Nucleus accumbens (tissue), 56 donors: ENCODE measurements at places on chromosomes 6 and 20.

GRCh38 chr6:49327005-49327404 lies 136.0 kb downstream of the MMUT start:
- no peak for DNase-seq

DNA sequence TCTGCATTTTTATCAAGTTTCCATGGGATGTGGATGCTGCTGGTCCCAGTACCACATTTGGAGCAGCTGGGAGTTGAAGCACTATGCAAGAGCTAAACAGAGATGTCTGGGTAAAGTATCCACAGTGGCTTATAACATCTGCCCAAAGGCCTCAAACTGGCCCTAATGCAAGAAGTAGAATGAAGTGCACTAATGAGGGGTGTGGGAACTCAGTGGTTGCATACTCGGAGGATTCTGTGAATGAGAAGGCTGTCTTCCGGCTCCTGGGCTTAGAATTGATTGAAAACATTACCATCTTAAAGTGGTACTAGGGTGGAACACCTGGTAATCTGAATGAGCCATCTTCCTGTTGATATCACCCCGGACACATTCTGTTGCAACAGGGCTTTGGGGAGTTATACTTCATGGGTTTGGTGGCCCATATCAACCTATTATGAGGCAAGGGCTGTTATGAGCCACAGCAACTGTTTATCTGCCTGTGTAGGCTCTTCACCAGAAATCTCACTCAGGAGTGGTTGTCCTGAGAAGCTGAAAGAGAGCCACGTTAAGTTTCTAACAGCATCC lies 54.7 kb upstream of the SNRPB2 start:
- no peak for DNase-seq

- DNase-seq, result no peak
Measured at GRCh38 chr20:2820896-2821869, 5.0 kb downstream of the TMEM239 start.

DNA sequence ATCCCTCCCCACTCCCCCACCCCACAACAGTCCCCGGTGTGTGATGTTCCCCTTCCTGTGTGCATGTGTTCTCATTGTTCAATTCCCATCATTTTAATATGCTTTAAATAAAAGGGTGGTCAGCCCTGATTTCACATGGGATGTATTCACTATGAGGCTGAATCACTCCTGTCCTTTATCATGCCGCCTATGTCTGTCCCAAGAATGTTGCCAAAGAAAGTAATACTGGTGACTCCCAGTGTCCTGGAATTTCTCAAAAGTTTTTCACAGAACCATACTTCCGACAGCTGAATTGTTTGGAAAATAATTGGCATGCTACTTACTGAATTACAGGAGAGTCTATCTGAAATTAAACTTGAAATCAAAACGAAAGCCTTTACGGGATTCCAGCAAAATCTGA lies 217.7 kb downstream of the HAO1 start:
- DNase-seq, result no peak

DNA sequence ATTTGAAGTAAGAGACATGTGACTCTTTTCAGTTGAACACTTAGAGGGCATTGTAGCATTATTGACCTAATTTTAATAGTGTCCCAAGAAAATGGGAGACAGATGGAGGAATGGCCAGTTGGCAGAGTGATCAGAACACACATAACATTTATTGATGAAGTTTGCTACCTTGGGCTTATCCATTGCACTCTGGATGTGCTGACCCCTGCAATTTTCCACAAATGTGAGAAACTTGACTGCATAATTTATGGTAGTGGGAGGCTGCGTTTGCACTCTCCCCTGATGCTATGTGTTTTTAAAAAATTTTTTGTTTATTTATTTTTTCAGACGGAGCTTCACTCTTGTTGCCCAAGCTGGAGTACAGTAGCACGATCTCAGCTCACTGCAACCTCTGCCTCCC lies 95.9 kb downstream of the ZFAND3 start:
- DNase-seq, result no peak

DNA sequence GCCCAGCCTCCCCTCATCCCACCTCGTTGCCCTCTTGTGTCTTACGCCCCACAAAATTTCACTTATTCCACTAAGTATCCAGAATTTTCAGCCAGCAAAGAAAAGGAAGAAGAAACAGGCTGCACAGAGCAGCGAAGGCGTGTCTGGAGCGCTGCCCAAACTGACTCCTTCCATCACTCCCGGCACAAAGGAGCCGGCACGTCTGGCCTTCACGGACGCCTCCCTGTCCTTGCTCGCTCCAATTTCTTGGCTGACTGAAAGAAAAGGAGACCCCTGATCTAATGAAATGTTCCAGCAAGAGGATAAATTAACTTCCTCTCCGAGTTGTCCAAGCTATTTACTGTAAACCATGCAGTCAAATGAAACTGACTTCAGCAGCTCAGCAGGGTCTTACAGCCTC lies 152.3 kb upstream of the CDH4 start:
- DNase-seq, result no peak

- DNase-seq, result no peak
Measured at GRCh38 chr6:41561416-41561815, 15.2 kb downstream of the FOXP4 start.

DNA sequence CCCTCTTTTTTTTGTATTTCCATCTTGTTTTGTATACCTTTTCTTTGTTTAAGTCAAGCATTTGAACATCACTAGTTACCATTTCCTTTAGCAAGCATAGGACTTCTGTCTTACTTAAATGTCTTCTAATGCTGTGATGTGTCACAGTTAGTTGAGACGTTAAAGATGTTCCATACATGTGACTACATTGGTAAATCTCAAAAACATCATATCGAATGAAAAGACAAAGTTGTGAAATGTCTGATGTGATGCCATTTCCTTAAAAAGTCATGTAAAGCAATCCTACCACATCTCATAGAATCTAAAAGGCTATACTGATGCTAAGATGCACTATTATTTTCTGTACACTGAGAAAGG lies 26.8 kb downstream of the SLC16A10 start:
- no peak for DNase-seq

DNA sequence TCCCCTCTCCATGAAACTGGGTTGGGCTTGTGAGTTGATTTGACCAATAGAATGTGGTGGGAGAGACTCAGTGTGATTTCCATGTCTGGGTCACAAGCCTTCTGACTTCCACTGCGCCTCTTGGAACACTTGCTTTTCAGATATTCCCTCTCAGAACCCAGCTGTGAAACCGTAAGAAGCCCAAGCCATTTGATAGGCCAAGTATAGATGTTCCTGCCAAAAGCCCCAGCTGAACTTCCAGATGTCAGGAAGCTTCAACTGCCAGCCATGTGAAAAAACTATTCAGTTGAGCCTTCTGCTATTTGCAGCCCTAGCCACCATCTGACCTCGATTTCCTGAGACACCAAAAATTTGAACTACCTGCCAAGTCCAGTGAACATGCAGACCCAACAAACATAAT lies 387.8 kb upstream of the GJE1 start:
- DNase-seq, result no peak

DNA sequence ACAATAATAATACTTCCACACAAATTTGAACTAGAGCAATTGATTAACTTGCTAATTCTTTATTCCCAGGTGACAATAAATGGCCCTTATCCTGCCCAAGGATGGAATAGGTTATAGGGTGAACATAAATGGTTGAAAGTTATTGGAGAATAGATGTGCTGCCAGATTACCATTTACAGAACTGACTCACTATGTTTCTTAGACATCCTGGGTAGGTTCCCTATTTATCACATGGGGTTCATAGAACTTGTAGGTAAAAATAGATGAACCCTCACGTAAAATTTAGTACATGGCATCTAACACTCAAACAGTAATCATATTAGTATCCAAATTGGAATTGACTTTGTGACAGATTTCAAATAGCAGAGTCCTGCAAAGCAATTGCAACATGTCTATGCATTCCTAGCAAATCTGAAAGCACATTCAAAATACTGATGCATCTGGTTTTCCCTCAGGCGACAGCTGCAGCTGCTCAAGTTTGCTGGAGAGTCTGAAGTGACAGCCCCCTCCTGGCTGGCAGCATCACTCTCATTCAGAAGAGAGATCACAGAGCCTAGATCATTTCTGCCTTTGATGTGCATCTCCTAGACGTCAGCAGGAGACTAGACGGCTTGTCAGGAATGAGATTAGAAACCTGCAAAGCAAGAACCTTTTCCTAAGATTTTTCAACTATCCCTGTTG lies 80.2 kb upstream of the RNF217 start:
- DNase-seq, result no peak

DNA sequence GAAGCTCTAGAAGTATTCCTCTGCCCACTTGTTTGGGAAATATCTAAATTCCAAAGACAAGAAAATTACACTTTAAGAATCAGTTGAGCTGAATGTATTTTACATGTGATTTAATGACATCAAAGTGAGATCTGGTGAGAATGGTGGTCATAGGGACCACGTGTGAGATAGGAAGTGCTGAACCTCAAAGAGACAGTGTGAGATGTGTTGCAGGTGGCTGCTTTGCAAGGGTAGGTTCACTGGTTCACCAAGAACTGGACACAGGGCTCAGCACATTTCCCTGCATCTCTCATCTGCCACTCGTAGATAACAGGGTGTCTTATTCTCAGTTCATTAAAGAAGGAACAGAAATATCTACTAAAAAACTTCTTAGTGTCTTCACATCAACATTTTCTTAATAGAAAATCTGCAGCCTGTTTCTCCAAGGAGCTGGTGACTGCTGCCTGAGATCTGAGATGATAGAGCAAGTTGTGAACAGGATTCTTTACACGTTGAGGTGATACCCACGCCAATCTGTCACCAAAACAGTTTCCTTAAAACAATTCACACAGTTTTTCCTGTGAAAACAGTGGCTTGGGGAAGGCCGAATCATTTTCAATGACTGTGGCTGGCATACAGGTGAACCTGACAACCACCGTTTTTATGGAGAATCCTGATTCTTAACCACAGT lies 7.2 kb downstream of the CCR6 start:
- no peak for DNase-seq

GRCh38 chr6:39190545-39191235 lies 38.6 kb downstream of the KCNK5 start:
- no peak for DNase-seq

- DNase-seq, result no peak
Measured at GRCh38 chr6:52635049-52635577, 35.8 kb upstream of the TMEM14A start.

DNA sequence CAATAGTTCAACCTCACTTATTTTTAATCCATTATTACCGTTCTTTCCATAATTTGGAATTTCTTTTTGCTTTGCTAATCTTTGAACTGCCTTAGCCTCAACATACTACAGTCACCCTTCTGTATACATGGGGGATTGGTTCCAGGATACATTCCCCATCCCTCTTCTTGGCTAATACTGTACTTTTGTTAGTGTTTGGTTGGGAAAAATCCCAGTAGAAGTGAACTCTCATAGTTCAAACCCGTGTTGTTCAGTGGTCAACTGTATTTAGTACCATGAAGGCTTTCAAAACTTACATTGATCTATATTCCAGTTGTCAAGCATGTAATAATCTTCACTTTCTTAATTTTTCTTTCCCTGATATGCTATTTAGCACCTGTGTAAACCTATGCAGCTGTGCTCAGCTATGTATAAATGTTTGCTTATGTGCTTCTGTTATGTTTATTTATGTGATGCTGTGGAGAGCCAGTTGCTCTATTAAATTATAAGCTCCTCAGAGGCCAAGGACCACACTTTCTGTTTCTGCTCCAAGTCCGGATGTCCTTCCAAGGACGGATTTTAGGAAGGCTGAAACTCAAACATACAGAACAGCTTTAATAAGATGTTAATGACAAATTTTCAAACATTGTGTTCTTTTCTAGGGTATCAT lies 33.3 kb upstream of the LAMA4 start:
- DNase-seq, result no peak

- DNase-seq, result no peak
Measured at GRCh38 chr6:145141572-145141971, 593.7 kb downstream of the EPM2A start.

- DNase-seq, result no peak
Measured at GRCh38 chr20:57614490-57615444, 5.5 kb downstream of the ZBP1 start.

- no peak for DNase-seq
Measured at GRCh38 chr20:63347081-63347741, 13.9 kb downstream of the CHRNA4 start.

GRCh38 chr6:25320459-25320858 lies 41.3 kb downstream of the CARMIL1 start:
- DNase-seq, result no peak

DNA sequence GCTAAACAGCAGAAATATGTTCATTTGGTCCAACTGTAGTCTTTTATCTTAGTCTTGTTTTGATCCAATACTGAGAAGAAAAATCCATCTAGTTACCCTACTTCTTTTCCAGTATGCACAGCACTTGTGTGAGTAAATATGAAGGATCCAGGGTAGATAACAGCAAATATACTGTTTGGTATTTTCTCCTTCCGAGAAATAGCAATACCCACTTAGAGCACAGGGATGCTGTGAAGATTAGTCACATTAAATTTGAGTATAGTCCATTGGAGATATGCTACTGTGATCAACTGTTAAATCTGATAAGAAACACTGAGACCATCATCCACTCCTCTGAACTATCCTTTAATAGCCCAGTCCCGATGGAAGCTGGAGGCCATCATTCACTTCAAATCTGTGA lies 145.2 kb downstream of the PDE7B start:
- DNase-seq, result no peak

DNA sequence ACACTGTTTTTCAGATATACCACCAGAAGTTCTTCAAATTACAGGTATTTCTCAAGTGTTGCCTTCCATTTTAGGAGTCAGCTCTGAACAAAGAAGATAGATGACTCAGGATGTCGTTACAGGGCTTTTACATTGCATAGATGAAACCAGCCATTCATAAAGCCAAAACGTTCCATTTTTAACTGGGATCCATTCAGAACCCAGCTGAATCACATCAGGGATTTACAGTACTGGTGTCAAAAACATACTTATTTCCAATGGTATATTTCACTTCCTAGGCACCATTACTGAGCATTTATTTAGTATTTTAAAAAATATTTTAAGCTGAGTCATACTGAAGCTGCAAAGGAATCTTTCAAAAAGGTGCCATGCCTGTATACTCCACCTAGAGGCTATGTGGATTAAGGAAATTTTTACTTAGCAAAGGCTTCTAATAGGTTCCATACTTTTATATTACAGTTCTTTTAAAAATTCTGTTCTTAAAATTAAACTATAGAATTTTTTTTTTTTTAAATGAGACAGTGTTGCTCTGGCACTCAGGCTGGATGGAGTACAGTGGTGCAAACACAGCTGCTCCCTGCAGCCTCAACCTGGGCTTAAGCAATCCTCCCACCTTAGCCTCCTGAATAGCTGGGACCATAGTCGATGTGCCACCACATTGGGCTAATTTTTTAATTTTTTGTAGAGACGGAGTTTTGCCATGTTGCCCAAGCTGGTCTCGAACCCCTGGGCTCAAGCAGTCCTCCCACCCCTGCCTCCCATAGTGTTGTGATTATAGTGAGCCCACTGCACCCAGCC lies 2.6 kb downstream of the ASF1A start:
- no peak for DNase-seq

GRCh38 chr20:17538517-17539170 lies 7.5 kb upstream of the BFSP1 start:
- DNase-seq, result no peak

- no peak for DNase-seq
Measured at GRCh38 chr20:53883098-53883911, 187.1 kb downstream of the BCAS1 start.

GRCh38 chr20:59736366-59736765 lies 132.0 kb downstream of the PHACTR3 start:
- DNase-seq, result no peak

GRCh38 chr20:5844063-5844681 lies 94.0 kb downstream of the SHLD1 start:
- no peak for DNase-seq

GRCh38 chr6:147194652-147195411 lies 9.4 kb upstream of the STXBP5 start:
- DNase-seq, result no peak
